ENCODE measurements at places on chromosomes 6 and 20.

DNA sequence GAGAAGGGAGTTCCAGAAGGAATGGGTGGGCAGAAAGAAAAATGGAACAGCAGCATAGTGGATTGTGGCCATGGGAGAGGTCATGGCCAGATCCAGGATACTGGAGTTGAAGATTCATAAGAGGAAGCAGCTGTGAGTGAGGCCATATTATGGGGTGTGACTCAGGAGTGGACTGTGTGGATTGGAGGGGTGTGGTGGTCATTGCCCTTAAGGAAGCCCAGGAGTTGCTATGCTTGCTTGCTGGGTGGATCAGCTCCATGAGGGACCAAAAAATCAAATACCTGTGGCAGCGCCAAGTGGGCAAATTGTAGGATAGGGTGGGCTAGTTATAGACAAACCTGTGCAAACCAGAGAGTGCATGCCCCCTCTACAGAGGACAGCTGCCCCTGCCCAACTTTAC lies 18.3 kb downstream of the LRRC1 start:
- DNase-seq = no peak

- no peak for DNase-seq
These were observed 13.7 kb upstream of the PAK5 start for GRCh38 chr20:9852566-9852965.

DNA sequence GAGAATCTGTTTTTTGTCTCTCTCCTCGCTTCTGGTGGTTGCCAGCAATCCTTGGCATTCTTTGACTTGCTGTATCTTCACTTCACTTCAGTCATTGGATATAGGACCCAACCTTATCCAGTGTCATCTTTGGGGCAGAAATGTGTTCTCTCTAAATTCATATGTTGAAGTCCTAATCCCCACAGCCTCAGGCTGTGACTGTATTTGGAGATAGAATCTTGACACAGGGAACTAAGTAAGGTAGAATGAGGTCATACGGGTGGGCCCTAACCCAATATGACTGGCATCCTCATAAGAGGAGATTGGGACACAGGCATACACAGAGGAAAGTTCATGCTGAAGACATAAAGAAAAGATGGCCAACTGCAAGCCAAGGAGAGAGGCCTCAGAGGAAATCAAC lies 51.9 kb upstream of the TPD52L1 start:
- peak; percentile 47 for DNase-seq

- DNase-seq = no peak
These were observed 117.4 kb upstream of the SLC24A3 start for GRCh38 chr20:19094959-19095541.

DNA sequence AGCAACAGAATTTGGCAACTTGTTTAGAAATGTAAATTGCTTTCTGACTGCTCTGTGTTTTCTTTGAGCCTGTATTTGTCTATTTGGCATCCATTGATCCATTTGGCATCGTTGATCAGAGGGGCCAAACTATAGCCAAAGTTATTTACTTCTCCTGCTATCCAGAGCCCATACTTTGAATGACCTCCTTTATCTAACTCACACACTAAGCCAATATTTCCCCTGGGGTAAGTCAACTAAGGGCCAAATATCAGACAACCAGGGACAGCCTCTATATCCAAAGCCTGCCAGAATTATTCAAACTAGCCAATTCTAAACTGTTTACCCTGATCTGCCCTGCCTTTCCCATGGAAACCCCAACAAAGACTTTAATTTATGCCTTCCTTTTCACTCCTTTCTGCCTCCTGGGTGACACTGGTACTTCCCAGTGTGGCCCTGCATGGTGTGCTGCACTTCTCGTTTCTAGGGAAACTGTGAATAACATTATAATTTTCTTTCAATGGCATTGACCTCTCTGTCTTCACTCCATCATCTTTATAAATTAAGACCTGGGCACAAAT lies 19.8 kb upstream of the ZNF184 start:
- no peak for DNase-seq

- no peak for DNase-seq
These were observed 32.4 kb downstream of the WRNIP1 start for GRCh38 chr6:2797564-2798031.

- DNase-seq = peak; percentile 65
These were observed 8.8 kb upstream of the RSPH3 start for GRCh38 chr6:159008656-159009288.

DNA sequence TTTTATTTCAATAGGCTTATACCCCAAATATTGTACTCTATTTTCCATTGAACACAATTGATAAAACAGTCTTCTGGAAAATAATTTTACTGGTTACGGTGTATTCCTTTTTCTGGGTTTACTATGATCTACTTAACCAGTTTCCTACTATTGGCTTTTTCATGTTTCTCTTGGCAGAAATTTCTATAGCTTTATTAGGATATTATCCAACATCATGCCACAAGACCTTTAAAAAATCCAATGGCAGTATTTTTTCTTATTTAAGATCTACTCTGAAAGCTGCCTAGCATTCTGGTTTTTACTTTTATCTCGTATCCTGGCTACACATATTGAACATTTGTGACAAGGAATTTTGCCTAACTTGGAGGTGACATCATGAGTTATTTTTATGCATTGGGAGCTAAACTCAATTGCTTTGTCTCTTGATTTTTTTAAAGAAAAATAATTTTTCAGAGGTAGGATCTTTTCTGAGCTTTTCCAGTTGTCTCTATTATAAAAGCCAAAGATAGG lies 45.5 kb downstream of the SLC9A8 start:
- DNase-seq = peak; percentile 38

- peak; percentile 92 for DNase-seq
These were observed 46.8 kb downstream of the PCNA start for GRCh38 chr20:5072756-5073659.

DNA sequence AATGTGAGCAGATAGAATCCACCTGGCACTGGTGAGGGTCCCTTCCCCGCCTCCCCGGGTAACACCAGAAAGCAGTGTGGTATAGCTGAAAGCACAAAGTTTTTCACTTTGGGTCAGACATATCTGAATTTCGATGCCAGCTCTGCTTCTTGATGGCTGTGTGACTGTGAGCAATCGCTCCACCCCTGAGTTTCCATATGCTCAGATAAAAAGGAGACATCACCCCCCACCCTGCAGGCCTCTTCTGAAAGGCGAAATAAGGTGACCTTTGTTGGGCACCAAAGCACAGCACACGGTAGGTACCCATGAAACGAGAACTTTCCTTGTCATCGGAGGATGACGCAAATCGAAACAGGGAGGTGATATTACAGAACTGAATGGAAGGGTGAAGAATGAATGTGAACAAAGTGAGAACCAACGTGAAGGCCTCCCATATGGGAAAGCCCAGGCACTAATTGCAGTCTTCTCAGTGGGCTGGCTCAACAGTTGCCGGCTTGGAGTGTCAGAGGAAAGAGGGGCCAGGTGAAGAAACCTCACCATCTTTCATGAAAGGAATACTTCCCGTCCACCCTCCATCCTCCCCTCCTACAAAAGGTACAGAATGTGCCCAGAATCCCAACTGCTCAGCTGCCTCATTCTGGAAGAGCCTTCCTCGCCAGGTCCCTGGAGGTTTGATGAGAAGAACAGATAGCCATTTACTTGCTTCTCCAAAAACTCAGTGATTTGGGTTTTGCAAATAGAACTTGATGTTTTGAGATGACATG lies 61.8 kb downstream of the NFATC2 start:
- no peak for DNase-seq

- no peak for DNase-seq
These were observed 529 bp upstream of the ENPP4 start for GRCh38 chr6:46129291-46129628.

DNA sequence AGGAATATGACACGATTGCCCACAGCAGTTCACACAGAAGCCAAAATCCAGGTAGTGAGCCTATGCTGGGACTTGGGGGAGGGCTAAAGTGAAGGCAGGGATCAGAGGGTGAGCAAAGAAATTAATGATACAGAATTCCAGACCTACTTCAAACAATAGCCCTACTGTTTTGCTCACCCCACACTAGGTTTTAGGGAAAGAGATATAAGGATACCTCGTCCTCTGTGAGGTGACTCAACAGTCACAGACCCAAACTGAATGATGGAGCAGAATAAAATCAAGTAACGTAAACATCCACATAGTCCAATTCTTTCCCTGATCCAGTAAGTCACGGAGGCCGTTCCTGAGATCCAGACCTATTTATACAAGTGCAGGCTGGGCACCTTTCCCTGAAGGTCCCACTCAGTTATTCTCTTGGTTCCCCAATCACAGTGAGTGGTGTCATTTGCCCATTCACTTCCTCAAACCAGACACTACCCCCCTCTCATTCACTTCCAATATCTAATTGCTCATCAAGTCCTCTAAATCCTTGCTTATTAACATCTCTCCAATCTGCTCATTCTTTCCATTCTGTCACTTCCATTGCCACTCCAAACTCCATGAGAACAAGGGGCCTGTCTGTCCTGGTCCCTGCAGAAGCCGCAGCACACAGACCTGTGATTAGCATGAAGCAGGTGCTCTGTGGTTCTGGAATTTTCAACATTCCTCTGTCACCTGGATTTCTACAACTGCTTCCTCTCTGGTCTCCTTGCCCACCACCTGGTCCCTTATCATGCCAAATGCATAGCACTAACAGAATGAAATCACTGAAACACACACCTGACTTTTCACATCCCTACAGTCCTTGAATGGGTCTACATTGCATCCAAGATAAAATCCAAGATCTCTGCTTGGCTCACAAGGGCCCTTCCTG lies 55.9 kb downstream of the ATXN1 start:
- no peak for DNase-seq

DNA sequence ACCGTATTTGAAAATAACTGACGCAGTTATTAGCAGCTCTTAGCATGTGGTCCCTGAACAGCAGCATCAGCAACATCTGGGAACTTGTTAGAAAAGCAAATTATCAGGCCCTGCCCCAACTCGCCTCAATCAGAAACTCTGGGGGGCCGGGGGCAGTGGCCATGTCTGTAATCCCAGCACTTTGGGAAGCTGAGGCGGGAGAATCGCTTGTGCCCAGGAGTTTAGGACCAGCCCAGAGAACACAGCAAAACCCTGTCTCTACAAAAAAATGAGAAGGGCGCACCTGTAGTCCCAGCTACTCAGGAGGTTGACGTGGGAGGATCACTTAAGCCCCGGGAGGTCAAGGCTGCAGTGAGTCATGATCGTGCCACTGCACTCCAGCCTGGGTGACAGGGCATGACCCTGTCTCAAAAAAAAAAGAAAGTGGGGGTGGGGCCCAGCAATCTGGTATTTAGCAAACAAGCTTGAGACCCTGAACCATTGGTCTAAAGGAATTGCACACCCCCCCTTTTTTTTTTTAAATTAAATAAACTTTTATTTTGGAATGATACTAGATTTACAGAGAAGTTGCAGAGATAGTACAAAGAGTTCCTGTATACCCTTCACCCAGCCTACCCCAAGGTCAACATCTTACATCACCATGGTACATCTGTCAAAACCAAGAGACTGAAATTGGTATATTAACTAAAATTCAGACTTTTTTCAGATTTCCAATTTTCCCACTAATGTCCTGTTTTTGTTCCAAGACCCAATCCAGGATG lies 6.7 kb downstream of the SRXN1 start:
- DNase-seq = no peak

DNA sequence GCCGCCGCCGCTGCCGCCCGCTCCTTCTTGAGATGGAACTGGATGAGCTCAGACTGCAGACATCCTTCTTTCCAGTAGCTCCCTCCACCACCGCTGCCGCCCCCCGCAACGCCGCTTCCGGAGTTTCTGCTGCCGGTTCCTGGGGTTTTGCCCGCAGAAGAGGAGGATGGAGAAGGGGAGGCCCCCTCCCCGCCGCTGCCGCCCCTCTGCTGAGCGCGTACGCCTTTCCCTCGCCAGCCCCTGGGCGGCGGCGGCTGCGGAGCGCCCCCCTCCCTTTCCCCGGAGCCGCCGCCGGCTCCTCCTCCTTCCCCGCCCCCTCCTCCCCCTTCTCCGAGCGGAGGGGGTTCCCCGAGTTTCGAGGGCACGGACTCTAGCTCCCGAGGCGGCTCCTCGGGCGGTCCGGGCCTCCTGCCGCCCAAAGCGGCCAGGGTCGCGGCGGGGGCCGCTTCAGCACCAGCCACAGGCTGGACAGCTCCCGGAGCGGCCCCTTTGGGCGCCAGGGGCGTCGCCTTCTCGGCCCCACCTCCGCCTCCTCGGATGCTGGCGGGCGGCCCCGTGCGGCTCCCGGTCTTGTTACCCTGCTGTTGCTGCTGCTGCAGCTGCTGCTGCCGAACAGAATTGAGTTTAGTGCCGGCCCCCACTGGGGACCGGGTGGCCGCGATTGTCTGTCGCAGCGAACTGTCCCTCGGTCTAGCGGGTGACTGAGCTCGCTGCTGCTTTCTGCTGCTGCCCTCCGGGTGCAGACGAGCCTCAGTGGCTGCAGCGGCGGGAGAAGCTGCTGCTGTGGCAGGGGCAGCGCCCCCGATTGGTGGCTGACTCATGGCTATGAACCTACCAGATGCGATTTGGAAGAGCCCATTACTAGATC lies 3.1 kb downstream of the MTCL3 start:
- DNase-seq = peak; percentile 82

DNA sequence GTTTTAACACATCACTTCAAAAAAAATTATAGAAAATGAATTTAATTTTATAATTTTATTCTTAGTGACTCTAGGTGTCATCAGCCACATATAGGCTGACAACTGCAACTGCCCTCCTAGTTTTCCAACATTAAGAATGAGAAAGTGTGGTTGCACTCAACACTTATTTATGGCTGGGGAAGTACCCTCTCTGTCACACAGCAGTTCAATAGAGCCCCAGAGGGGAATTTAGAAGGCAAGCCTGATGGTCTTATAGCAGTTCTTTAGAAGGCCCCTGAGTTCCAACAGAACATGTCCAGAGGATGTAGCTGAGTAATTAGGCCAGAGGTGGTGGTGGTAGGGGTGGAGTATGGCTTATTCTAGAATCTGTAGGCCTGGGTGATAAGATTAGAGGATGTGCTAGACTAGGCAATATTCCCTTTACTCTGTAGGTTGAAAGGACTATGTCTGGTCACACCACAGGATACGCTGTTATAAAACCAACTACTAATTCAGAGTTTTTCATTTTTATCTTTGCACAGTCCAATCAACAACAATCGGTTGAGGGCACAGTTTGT lies 226.5 kb upstream of the CITED2 start:
- DNase-seq = no peak

- DNase-seq = no peak
These were observed 11.4 kb downstream of the DYNLT1 start for GRCh38 chr6:158633127-158633526.

DNA sequence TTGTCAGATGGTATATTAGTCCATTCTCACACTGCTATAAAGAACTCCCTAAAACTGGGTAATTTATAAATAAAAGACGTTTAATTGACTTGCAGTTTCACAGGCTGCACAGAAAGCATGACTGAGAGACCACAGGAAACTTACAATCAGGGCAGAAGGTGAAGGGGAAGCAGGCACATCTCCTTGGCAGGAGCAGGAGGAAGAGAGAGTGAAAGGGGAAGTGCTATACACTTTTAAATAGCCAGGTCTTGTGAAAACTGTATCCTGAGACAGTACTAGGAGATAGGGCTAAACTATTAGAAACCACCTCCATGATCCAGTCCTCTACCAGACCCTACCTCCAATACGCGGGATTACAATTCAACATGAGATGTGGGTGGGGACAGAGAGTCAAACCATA lies 193.9 kb upstream of the KCNG1 start:
- DNase-seq = no peak
